ENCODE measurements at places on chromosomes 4 and X.

DNA sequence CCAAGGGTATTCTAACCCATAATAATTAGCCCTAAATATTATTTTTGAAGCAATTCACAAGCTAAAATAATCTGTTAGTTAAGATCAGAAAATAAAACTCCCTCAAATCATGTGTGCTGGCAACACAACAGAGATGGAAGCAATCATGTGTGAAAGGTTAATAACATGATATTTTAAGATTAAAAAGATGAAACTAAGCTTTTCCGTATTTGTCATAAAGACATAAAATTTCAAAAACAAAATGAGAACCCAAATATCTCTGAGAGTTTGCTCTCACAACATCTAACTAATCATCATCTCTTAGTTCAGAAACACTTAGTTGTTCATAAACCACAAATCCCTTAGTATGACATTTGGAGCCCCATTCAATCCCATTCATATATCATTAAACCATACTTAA, 749.1 kb downstream of the CCSER1 start:
- no peak for DNase-seq

DNA sequence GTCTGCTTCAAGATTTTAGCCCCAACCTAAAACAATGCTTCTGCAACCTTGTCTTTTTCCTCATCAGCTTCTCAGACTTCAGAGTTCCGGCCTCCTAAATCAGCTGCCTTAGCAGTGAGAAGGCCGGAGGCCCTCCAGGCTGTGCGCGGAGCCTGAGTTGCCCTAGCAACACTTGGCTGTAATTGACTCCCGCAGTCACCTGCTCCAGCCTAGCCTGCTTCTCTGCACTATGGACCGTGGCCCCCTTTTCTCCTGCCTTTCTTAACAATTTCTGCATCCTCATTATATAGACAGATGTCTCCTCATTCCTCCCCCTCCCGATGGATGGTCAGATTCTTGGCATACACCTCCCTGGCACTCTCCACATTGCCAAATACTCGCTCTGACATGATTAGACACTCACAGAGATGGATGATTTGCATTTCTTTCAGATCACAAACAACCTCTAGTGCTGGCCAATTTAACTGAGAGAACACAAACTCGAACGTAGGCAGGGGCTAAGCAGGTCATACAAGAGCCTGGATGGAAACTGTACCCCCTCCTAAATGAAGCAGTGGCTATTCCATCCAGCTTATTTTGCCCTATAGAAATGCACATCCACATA, 9.5 kb upstream of the HUWE1 start:
- no peak for DNase-seq

GRCh38 chr4:138553001-138553845, 311.1 kb upstream of the SLC7A11 start:
- DNase-seq, result no peak

GRCh38 chr4:51885363-51885762, 42.4 kb downstream of the DCUN1D4 start:
- DNase-seq, result no peak

DNA sequence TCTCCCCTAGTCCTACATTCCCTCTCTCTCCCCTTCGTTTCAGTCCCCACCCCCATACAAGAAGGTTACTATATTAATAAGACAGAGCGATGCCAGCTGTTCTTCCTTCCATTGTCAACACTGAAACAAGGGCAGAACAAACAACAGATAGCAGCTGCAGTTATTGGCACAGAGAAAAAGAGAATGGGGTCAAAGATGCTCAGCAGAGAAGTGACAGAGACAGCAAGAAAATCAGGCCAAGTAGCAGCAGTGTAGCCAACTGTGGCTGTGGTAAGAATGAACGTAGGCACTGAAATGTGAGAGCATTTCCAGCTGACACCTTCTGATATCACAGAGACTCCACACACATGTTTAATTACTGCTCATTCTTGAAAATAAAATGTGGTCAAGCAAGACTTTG, 641.8 kb downstream of the FSTL5 start:
- no peak for DNase-seq
